ENCODE measurements at places on chromosomes 2 and 18. TPM values are rescaled to one million over a fixed set of nuclear protein-coding genes. Genes with fewer than 3 reads are reported as not detected.

DNA sequence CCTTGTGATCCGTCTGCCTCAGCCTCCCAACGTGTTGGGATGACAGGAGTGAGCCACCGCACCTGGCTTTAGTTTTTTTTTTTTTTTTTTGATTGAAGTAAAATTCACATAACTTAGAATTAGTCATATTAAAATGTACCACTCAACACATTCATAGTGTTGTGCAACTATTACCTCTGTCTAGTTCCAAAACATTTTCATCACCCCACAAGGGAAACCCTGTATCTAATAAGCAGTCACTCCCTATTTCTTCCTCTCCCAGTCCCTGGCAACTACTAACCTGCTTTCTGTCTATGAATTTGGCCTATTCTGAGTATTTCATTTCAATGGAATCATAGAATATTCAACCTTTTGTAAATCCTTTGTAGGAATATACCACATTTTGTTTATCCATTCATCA lies 123.9 kb upstream of the FAM117B start:
- H3K4me1 ChIP-seq: no peaks in the 10 kb centered on the region
- peaks cover 4% of the 10 kb centered on the region for H3K36me3 ChIP-seq
- no peak for DNase-seq
- H3K27me3 ChIP-seq: no peaks in the 10 kb centered on the region
- no peak overlapping the region for H3K4me3 ChIP-seq

GRCh38 chr2:28683100-28683706 lies 68.4 kb upstream of the PPP1CB start:
- no peak overlapping the region for H3K4me3 ChIP-seq
- no peak overlapping the region for H3K27ac ChIP-seq
- DNase-seq: no peak
- peaks cover 31% of the 10 kb centered on the region for H3K4me1 ChIP-seq
- H3K27me3 ChIP-seq: no peaks in the 10 kb centered on the region

GRCh38 chr18:34003687-34004086 lies 221.0 kb downstream of the NOL4 start:
- H3K27ac ChIP-seq: no peak overlapping the region
- no peaks in the 10 kb centered on the region for H3K27me3 ChIP-seq
- H3K4me1 ChIP-seq: no peaks in the 10 kb centered on the region
- no peak overlapping the region for H3K4me3 ChIP-seq
- no peak for DNase-seq

- H3K4me1 ChIP-seq: peaks cover 56% of the 10 kb centered on the region
- H3K27ac ChIP-seq: no peak overlapping the region
- no peaks in the 10 kb centered on the region for H3K27me3 ChIP-seq
- no peaks in the 10 kb centered on the region for H3K36me3 ChIP-seq
- H3K4me3 ChIP-seq: no peak overlapping the region
- DNase-seq: no peak
These were observed 3.1 kb downstream of the ADAM17 start for GRCh38 chr2:9552219-9553178.

- H3K4me3 ChIP-seq: no peak overlapping the region
- no peak overlapping the region for H3K27ac ChIP-seq
- H3K4me1 ChIP-seq: no peaks in the 10 kb centered on the region
- no peaks in the 10 kb centered on the region for H3K27me3 ChIP-seq
These were observed 145.6 kb downstream of the PDE1A start for GRCh38 chr2:182281276-182281675.

- no peaks in the 10 kb centered on the region for H3K36me3 ChIP-seq
- no peaks in the 10 kb centered on the region for H3K4me1 ChIP-seq
- no peak overlapping the region for H3K4me3 ChIP-seq
- H3K27ac ChIP-seq: no peak overlapping the region
- no peak for DNase-seq
These were observed 412.1 kb upstream of the CDH2 start for GRCh38 chr18:28588884-28589549.

- no peak overlapping the region for H3K27ac ChIP-seq
- no peaks in the 10 kb centered on the region for H3K27me3 ChIP-seq
- no peak overlapping the region for H3K4me3 ChIP-seq
These were observed 6.7 kb downstream of the ERMN start for GRCh38 chr2:157318884-157319283.

DNA sequence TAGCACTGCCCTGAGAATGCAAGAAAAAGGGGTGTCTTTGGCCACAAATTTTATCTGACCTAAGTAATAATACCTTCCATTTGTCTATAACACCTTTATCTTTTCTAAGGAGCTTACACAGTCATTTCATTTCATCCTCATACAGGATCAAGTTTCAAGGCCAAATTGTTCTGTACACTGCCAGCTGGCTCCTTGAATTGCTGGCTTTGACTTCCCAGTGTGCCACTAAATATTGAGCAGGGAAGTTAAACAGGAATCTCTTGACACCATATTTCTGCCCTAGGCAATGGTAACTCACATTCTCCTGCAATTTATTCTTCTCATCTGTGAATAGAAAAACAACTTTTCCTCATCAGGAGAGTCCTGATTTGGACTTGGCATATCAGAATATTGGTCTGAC lies 195.1 kb upstream of the LRP1B start:
- no peaks in the 10 kb centered on the region for H3K4me1 ChIP-seq
- no peaks in the 10 kb centered on the region for H3K36me3 ChIP-seq
- H3K27me3 ChIP-seq: no peaks in the 10 kb centered on the region

GRCh38 chr18:53639687-53640086 lies 584.8 kb downstream of the MBD2 start:
- H3K36me3 ChIP-seq: no peaks in the 10 kb centered on the region
- H3K27me3 ChIP-seq: no peaks in the 10 kb centered on the region
- H3K27ac ChIP-seq: no peak overlapping the region
- no peak overlapping the region for H3K4me3 ChIP-seq

- H3K4me1 ChIP-seq: peaks cover 77% of the 10 kb centered on the region
- H3K4me3 ChIP-seq: no peak overlapping the region
- no peak overlapping the region for H3K27ac ChIP-seq
- no peaks in the 10 kb centered on the region for H3K27me3 ChIP-seq
These were observed 374.2 kb upstream of the ID2 start for GRCh38 chr2:8307606-8308180.

- no peaks in the 10 kb centered on the region for H3K27me3 ChIP-seq
- H3K4me1 ChIP-seq: no peaks in the 10 kb centered on the region
- no peak for DNase-seq
- H3K4me3 ChIP-seq: no peak overlapping the region
- no peak overlapping the region for H3K27ac ChIP-seq
These were observed 57.7 kb downstream of the TANC1 start for GRCh38 chr2:159026170-159026569.

GRCh38 chr18:57621246-57621604 lies 411 bp downstream of the NARS1 start:
- H3K27me3 ChIP-seq: no peaks in the 10 kb centered on the region
- H3K36me3 ChIP-seq: peaks cover 19% of the 10 kb centered on the region
- H3K4me1 ChIP-seq: peaks cover 33% of the 10 kb centered on the region
- peak overlapping the region; percentile 91 for H3K4me3 ChIP-seq
- peak overlapping the region; percentile 70 for H3K27ac ChIP-seq
- no peak for DNase-seq

UPP2 gene
- total RNA-seq: not detected

Data from CD4-positive, alpha-beta T cell (primary cell).